ENCODE measurements at places on chromosomes 6 and 20. TPM values are rescaled to one million over a fixed set of nuclear protein-coding genes. Genes with fewer than 3 reads are reported as not detected.

DNA sequence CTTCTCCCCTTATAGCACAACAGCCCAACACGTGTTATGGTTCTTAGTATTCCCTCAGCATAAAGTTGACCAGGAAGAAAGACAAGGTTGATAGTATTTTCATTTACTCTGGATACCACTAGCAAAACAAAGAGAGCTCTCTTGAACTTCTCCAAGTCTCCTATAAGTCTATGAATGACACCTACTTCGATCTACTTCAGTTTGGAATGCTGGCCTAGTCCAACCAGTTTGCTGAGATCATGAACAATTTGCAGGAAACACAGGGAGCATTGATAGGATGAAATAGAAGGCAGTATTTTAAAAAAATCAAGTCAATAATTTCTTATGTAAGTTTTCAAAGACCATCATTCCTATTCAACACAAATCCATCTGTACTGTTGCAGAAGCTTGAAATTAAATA lies 93.6 kb downstream of the GJA10 start:
- no peak for DNase-seq

DNA sequence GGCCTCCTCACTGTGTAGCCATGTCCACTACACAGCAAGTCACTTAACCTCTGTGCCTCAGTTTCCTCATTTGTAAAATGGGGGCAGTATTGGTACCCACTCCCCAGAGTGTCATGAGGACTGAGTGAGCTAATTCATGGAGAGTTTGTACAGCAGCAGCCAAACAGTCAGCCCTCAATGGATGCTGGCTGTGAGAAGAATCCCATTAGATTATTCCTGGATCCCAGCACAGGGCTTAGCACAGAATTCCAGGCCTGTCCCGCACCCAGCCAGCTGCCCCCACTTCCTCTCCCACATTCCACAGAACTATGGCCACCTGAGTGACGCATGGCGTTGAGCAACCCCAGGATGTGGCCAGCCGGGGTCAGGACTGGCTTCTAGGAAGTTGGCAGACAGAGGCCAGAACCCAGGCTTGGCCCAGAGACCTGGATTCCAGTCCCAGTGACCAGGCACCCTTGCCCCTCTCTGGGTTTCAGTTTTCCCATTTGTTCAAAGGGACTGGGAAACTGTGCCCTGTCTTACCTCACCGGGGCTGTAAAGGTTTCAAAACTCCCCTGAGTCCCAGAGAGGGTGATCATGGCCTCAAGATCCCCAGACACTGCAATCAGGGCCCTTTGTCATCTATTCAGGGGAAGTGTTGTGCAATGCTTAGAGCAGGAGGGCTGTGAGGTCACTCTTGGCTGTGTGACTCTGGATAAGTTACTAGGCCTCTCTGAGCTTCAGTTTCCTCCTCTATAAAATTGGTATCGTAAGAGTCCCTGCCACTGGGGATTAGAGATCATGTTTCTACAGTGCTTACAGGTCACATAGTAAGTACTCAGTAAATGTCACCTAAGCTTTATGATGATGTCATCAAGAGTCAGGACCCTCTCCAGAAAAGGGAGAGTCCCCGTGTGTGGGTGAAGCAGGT lies 3.0 kb upstream of the TGM2 start:
- DNase-seq: peak; percentile 71

GRCh38 chr6:116500969-116501433 lies 10.4 kb upstream of the CALHM5 start:
- DNase-seq: no peak

GRCh38 chr20:45878076-45878761 lies 2.8 kb upstream of the ZSWIM1 start:
- no peak for DNase-seq

DNA sequence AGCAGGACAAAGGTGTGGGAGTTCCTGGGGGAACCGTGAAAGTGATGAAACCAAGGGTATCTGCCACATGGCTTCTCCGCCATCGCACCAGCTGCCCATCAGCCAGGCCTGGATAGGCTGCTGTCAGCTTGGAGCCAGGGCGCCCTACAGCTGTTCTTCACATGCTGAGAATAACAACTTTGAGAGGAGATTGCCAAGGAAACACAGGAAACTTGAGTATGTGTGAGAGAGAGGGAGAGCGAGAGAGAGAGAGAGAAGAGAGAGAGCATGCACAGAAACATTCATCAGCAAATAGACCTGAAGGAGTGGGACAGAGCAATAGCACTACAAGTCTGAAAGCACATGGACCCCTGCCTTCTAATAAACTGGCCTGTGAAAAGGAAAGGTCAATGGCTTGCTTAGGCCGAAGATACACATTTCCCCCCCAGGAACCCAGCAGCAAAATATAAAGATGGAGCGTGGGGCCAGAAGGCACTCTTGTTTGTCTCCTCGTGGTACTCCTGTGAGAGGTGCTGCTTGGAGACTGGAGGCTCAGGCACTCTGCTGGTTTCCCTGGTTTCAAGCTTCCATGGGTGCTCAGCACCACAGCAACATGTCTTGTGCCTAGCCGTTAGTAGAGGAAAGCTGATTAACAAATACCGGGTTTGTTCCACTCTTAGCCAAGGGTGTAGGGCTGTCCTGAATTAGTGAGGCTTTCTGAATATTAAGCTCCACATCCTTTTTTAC lies 53.0 kb downstream of the SNAP25 start:
- no peak for DNase-seq

GRCh38 chr6:109428889-109429477 lies 11.4 kb downstream of the PPIL6 start:
- no peak for DNase-seq

- DNase-seq: no peak
Observed at GRCh38 chr6:45148278-45148677, 179.9 kb upstream of the RUNX2 start.

DNA sequence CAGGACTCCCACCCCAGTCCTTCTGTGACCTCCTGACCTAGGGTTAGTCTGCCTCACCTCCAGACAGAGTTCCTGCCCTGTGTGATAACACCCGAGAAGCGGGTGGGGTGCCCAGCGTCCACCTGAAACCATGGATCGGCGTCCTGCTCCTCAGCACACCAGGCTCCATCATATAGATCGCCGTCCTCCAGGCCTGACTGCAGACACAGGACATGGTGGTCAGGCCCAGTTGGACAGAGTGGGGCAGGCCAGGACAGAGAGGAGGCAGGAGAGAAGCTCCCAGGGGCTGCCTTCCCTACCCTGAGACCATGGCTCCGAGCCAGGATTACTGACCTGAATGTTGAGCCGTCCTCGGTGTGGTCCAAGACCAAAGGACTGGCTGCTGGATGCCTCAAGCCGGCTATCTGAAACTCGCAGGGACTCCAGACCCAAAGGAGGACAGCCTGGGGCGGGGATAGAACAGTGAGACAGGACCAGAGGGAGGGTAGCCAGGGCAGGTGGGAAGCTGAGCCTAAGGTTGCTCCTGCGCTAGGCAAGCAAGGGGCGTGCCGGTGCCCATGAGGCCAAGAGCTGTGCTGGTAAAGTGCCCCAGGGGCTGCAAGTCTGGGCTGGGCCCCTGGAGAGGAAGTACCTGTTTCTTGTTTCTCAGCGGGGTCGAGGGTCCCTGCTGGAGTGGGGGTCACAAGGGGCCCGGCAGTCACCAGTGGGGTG lies 2.2 kb downstream of the CPXM1 start:
- no peak for DNase-seq

DNA sequence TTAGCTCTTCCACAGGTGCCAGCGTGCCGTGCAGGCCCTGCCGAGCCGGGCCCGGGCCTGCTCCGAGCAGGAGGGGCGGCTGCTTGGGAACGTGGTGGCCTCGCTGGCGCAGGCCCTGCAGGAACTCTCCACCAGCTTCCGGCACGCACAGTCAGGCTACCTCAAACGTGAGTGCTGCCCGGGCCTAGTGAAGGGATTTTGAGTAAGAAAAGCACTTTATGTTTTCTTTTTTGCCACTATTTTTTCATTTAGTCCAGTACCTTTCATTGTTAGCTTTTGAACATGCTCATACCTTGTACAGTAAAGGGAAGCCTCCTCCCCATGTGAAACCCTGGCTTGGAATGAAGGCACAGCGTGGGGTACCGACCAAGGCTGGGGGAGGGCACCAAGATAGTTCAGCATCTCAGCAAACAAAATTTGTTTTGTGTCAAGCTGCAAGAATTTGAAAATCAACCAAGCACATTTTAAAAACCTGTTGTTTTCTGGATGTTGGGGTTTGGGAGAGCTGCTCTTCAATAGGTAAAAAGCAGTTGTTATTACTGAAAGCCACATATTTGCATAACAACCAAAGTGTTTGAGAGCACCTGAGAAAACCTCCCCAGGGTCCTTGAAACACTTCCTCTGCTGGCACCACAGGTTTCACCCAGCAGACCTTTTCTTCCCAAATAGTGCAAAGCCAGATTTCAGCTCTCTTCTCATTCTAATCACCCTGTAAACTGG lies 18.4 kb downstream of the STX16 start:
- no peak for DNase-seq

DNA sequence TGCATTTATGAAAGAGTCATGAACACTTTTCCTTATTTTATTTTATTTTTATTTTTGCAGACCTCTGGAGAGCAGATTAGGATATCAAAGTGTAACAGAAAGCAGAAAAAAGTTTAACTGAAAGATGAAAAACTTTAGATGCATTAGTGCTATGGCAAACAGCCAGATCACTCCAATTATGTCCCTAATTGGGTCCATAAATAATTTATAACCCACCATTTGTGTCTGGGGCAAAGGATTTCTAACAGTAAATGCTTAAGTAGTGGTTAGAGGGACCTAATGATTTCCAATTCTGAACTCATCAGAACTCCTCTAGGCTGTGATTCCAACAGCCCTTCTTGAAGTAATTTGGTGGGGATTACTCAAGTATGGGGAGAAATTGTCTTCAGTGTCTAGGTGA lies 93.7 kb upstream of the PROKR2 start:
- DNase-seq: no peak

- DNase-seq: no peak
Observed at GRCh38 chr6:37059344-37060194, 54.1 kb downstream of the FGD2 start.

Gene LY86
- not detected for total RNA-seq

Gene OVOL2
- not detected for total RNA-seq

Gene DCBLD1
- total RNA-seq: 33.9 TPM

Gene CSTF1
- 29.0 TPM for total RNA-seq

Data from glomerular endothelial cell (primary cell).